Stimulated activated CD8-positive, alpha-beta memory T cell treated with anti-CD3 and anti-CD28 coated beads, Interleukin-2, amount 100 ng/mL, for 48 hours (primary cell): ENCODE measurements at places on chromosomes 6 and 20.

DNA sequence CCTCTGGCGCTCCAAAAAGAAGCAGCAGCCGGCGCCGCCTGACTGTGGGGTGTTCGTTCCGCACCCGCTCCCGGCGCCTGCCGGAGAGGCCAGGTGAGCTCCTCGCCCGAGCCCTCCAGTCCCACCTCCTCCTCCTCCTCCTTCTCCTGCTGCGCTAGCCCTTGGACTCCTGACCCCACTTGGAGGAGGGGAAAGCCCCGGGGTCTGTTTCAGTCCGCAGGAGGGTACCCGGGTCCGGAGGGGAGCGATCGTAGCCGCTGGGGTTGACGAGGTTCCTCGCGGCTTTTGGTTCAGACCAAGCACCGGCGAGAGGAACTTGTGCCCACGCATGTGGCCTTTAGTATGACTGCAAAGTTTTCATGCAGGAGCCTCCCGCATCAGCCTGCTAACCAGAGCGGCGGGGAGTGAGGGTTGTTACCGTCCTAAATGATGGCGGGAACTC is 493 bp downstream of the CRYBG1 start:
- peak; percentile 18 for DNase-seq

DNA sequence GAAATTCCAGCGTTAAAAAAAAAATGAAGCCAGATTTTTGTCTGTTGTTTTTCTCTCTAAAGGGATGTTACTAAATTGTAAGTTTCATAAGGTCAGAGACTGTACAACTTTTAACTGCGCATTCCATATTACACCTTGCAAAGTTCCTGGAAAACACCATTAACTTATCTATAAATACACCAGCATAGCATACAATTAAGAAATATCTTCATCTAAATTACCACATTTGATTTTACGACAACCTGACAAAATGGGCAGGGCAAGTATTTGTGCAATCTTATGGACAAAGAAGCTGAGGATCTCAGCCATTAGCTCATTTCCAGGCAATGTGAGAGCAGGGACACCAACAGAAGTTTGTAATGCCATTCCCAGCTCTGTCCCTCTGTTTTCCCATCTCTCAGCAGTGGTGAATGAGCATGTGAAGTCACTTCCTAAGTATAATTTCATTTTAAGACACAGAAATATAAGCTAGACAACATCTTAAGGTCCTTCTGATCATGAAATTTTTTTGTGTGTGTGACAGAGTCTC is 12.9 kb upstream of the GCM1 start:
- DNase-seq: no peak

DNA sequence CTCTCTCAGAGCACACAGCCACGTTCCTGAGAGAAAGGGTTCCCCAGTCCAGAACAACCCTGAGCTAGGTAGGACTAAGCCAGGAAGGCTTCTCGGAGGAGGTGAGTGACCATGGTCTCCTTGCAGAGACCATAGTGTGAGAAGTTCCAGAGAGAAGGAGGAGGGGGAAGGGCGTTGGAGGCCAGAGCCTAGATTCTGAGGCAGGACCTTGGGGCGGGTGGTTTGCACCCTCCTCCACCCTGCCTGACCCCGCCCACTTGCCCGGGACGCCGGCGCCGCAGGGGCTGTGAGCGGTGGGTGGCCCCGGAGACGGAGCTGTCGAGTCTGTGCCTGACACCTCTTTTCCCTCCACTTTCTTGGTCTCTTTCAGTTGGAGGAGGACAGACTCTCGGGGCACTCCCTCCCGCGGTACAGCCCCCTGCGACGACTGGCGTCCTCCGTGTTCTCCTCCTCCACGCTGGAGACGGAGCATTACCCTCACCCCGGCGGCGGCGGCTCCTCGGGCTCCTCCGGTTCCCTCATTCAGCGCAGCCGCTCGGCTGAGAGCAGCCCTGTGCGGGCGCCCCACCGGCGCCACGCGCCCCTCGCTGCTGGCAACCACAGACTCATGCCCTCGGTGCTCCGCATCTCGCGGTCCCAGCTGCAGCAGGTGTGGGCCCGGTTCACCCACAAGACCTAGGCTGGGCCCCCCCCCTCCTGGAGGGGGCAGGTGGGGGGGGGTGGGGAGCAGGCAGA is 26.2 kb downstream of the TTBK1 start:
- peak; percentile 35 for DNase-seq

DNA sequence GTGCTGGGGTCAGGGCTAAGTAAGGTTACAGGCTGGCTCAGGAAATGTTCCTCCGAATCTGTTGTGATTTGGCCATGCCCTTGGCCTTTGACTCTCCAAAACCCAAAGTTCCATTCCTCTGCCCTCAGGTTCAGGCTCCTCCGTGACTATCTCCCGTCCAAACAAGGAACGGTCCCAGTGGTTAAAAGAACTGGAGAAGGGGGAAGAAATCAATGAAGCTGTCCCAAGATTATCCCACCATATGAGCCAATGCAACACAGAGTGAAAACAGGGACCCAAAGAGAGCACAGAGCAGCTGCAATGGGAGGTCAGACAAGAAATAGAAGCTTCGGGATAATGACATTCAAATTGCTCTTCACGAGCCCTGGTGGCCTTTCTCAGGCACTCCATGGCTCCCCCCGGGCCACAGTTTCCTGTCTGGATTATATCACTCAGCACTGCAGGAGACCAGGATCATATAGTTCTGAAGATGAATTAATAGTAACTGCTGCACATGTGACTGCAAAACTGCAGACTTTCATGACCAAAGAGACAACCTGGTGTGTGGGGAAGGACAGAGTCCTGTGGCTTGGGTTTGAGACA is 211.3 kb downstream of the ZNF217 start:
- DNase-seq: no peak

GRCh38 chr20:10023911-10024310 is 10.9 kb upstream of the ANKEF1 start:
- no peak for DNase-seq

DNA sequence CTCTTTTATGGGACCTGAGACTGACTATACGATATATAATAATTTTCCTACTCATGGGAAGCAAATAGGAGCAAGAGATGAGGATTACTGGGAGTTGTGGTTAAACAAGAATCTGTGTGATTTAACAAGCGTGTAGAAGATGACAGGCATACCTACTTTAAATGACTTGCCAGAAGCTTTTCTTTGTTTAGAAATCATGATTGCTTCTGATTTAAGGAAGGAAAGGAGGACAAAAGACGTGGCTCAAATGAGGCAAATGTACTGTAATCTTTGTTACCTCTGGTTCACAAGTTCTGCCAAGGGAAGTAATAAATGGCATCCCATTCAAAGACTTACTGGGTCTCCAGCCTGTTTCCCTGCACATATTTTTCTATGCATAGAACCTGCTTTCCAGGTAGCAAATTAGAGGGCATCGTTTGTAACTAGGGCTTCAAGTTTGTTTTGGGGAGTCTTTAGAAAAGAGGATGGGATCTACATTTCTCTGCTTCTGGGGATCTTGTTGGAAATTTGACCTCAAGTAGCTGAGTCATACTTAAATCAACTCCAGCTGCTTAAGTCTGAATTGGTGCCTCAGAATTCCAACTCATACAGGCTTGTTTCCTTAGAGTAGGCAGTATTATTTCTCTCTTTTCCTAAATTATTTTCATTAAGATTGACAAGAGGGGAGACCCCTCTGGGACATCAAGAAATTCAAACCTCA is 2.9 kb upstream of the TRMT11 start:
- no peak for DNase-seq

- DNase-seq: peak; percentile 12
These were observed 843 bp downstream of the FBXO9 start for GRCh38 chr6:53066077-53066417.

GRCh38 chr20:53678315-53678989 is 84.8 kb upstream of the ZNF217 start:
- no peak for DNase-seq

- no peak for DNase-seq
These were observed 1028.3 kb upstream of the EYS start for GRCh38 chr6:66735106-66735890.

- no peak for DNase-seq
These were observed 336.1 kb downstream of the CDC5L start for GRCh38 chr6:44723439-44724197.

DNA sequence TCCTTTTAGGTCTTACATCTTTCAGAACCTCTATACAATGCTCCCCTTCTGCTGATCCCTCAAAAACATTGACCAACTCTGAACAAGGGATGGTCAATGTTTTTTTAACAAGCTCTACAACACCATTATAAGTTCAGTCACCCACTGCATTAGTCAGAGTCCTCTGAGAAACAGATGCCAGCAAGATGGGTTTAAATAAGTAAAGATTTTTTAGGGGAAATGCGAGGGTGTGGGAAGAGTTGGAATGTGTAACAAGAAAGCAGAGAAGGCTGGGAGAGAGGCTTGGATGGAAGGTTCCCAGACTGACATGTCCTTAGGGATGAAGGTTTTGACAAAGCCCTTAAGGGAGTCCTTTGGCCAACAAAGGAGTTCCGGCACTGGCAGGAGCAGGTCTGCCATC is 478.3 kb downstream of the FRK start:
- DNase-seq: no peak

DNA sequence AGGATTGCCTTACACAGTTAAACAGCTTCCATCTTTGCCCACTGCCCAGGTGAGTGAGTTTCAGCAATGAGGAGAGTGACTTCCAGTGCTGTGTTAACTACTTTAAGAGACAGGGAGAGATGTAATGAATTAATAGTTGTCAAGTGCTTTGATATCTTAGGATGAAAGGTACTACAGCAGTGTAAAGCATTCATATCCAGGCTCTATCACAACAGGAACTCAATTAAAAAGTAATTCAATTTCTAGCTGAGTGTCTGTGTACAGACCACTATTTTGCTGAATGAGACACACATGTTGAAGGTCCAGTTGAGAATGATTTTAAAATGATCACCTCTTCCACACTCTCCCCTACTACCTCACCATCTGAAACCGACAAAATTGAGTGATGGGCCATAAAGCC is 70.7 kb upstream of the BEND3 start:
- no peak for DNase-seq

DNA sequence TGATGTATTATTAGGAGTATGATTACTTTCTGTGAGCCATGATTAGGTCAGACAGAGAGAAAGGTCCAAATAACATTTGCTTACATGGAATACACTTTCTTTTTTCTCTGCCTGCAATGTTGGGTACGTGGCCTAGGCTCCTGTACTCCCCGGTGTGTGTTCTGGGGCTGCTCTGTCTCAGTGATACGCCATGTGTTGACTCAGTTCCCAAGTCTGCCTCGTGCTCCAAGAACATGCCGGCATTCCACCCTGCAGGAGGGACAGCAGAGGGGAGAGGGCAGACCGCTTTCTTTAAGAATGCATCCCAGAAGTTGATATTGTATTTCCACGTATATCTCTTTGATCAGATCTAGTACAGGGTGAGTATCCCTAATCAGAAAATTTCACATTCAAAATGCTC is 33.3 kb upstream of the THBS2 start:
- no peak for DNase-seq

DNA sequence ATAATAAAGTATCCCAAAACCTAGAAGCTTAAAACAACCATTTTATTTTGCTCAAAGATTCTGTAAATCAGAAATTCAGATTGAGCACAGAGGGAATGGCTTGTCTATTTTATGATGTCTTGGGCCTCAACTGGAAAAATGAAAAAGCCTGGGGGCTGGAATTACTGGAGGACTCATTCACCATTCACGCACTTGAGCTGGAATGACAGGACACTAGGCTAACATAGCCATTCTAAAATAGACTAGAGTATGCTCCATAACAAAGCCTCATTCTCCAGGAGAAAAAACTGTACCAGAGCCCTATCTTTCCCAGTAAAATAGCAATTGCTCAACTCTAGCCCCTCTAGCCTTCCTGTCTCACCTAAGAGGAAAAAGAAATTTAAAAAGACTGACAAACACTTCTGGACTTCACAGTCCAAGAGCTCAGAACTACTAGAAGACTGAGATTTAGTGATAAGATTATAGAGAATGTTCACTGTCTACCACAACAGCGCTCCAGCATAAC is 145.4 kb upstream of the BTBD3 start:
- no peak for DNase-seq

- peak; percentile 31 for DNase-seq
These were observed 21.2 kb downstream of the THEMIS start for GRCh38 chr6:127879685-127880084.

GRCh38 chr20:25011261-25011660 is 18.7 kb upstream of the APMAP start:
- no peak for DNase-seq

DNA sequence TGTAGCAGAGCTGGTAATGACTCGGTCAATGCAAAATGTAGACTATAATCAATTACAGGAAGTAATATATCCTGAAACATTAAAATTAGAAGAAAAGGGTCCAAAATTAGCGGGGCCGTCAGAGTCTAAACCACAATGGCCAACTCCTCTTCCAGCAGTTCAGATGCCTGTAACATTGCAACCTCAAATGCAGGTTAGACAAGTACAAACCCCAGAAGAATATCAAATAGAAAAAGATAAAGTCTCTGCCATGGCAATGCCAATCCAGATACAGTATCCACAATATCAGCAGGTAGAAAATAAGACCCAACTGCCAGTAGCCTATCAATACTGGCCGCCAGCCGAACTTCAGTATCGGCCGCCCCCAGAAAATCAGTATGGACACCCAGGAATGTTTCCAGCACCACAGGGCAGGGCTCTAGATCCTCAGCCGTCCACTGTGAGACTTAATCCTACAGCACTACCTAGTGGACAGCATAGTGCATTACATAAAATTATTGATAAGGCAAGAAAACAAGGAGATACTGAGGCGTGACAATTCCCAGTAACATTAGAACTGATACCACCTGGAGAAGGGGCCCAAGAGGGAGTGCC is 158.4 kb downstream of the GPX5 start:
- no peak for DNase-seq

- DNase-seq: no peak
These were observed 11.7 kb downstream of the PHIP start for GRCh38 chr6:79066330-79066729.

DNA sequence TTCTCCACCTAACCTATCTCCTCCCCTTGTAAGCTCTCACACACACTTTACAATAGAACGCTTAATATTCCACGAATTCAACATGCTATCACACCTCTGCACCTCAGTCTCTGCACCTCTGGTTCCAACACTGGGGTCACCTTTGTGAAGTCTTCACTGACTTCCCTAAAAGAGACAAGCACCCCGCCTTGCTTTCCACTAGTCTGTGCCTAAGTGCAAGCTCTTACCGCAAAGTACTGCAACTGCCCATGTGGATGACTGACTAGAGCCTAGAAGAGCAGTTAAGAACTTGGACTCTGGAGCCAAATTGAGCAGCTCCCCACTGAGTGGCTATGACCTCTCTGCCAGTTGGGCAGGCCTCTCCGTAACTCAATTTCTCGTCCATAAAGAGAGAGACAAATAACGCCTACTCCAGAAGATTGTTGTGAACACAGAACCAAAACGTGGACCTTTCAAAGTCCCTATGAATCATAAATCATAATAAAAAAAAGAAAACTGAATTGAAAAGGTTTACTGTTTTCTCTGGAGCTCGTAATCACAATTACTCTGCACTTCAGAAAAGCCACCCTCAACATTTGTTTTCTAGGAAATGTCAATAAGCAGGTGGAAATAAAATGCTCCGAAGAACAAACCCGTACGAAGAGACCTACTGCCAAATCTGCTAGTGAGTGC is 1.2 kb downstream of the IFNGR1 start:
- no peak for DNase-seq

GRCh38 chr6:168035661-168036545 is 38.4 kb downstream of the KIF25 start:
- no peak for DNase-seq
